Mammary microvascular endothelial cell (primary cell): ENCODE measurements at places on chromosomes 7 and 10. TPM values are rescaled to one million over a fixed set of nuclear protein-coding genes. Genes with fewer than 3 reads are reported as not detected.

The BBS9 gene
- total RNA-seq = 7.1 and 10.7 TPM in 2 replicates

The UNCX gene
- total RNA-seq = not detected in 2 replicates

The KCNH2 gene
- not detected in 2 replicates for total RNA-seq

The ZNF804B gene
- not detected in 2 replicates for total RNA-seq

The MSANTD7 gene
- 9.7 and 10.8 TPM in 2 replicates for total RNA-seq

The GPR15LG gene
- not detected in 2 replicates for total RNA-seq

The DOCK1 gene
- 39.4 and 40.0 TPM in 2 replicates for total RNA-seq

The ZFYVE27 gene
- 9.7 and 9.8 TPM in 2 replicates for total RNA-seq

The FAM25C gene
- not detected in 2 replicates for total RNA-seq

The NKX1-2 gene
- total RNA-seq = not detected in 2 replicates

The RPEL1 gene
- total RNA-seq = not detected in 2 replicates

The FEZF1 gene
- total RNA-seq = not detected in 2 replicates

The HSPA12A gene
- under 0.01 and 0.05 TPM in 2 replicates for total RNA-seq

The NUTM2B gene
- 0.27 TPM in 1 of 2 replicates, not detected in the other for total RNA-seq

The PLCE1 gene
- 0.10 and 0.13 TPM in 2 replicates for total RNA-seq

The NOC3L gene
- 19.5 and 25.4 TPM in 2 replicates for total RNA-seq

The OIT3 gene
- total RNA-seq = not detected in 2 replicates

The VTI1A gene
- total RNA-seq = 19.4 and 26.1 TPM in 2 replicates

The NPSR1 gene
- total RNA-seq = not detected in 2 replicates

The OPTN gene
- total RNA-seq = 94.5 and 95.8 TPM in 2 replicates

The GIMAP6 gene
- total RNA-seq = 85.8 and 89.9 TPM in 2 replicates

The MDFIC gene
- total RNA-seq = 17.0 and 19.8 TPM in 2 replicates

The FAM237B gene
- total RNA-seq = not detected in 2 replicates

The ASB10 gene
- not detected in 2 replicates for total RNA-seq

The ACTL6B gene
- total RNA-seq = not detected in 2 replicates

The CHAT gene
- not detected in 2 replicates for total RNA-seq

The POLD2 gene
- total RNA-seq = 117 TPM in 2 replicates

The ZPBP gene
- total RNA-seq = not detected in 2 replicates
